ENCODE measurements at places on chromosomes 1 and 21.

- no peak for DNase-seq
Observed at GRCh38 chr1:220420726-220421125, 107.2 kb upstream of the MARK1 start.

GRCh38 chr21:26374817-26375216 is 198.3 kb downstream of the CYYR1 start:
- DNase-seq, result no peak

- DNase-seq, result no peak
Observed at GRCh38 chr1:163258181-163258580, 55.5 kb upstream of the RGS5 start.

GRCh38 chr1:218459878-218460711 is 115.0 kb downstream of the TGFB2 start:
- DNase-seq, result peak; percentile 74

GRCh38 chr1:117250061-117250606 is 39.4 kb upstream of the VTCN1 start:
- no peak for DNase-seq
